ENCODE measurements at places on chromosomes 1 and 21.
A peak's percentile ranks its signal among the peaks of the same experiment; 100 is the strongest.

- no peak for DNase-seq
These were observed 30.3 kb upstream of the TRAPPC10 start for GRCh38 chr21:43981871-43982210.

DNA sequence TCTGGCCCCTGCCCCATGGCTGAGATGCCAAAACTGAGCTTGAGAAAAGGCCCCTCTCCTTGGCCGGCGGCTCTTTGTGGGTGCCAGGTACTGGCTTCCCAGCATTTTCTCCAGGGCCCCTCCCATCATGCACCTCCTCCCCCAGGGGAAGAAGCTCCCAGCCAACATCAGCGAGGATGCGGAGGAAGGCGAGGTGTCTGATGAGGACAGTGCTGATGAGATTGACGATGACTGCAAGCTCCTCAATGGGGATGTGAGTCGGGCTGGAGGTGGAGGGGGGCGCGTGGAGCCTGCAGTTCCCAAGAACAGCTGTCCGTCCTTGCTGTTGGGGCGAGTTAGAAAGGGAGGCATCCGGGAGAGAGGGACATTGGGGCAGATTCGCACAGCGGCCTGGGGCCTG is 13.5 kb downstream of the PLCH2 start:
- DNase-seq: no peak

DNA sequence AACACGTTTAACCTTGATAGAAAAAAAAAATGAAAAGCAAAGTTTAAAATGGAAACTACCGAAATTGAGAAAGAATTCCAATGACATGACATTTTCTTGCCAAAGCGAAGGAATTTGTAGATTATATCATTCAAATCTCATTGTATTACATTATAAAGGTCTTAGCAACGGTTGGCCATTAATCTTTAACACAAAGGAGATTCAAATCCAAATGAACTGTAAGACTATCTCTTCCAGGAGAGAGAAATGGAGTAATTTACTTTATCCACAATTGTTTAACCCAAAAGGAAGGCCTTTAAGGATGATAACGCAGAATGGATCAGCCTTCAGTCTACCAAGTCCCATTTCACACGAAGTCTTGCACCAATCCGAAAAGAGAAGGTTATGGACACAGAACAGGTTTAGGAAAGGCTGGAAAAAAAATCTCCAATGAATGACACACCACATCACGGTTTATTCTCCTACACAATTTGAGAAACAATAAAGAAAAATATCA is 1.5 kb downstream of the ENAH start:
- DNase-seq: no peak

DNA sequence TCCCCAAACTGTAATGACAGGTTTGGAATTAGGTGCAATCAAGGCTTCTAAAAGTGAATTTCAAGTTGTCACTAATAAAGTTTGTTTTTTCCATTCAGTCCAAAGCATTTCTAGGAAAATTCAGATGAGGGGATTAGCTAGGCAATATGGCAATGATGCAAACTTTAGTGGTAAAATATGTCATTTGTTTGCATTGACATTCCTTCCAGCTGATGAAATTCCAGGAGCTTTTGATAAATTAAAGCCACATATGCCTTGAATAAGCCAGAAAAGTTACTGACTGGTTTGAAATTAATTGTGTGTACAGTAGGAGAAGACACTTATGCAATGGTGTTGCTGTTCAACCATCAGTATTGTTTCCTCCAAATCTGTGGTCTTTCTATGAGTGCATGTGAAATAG is 57.8 kb downstream of the MROH9 start:
- DNase-seq: no peak

DNA sequence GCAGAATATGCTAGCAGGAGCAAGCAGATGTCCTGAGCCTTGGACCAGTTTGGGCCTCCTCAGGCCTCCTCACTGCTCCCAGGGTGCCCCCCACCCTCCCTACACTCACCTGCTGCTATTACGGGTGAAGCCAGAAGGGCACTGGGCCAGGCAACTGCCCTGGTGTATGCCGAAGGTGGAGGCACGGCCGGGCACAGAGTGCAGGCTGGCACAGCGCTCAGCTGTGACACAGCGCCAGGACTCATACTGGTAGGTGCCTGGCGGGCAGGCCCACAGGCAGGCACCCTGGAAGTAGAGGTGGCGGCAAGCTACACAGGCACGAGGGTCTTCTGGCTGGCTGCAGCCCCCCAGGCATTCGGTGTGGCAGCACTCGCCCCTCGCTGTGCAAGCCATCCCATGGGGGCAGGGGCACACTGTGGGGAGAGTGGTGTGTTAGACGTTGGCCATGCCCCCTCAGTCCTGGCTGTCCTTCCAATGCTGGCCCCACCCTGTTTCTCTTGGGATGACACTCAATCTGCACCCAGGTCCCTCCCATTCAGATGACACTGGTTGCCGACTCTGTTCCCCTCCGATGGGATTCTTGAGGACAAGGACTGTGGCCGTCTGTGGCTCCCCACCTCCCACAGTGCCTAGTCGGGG is 7.0 kb downstream of the INSRR start:
- no peak for DNase-seq

GRCh38 chr21:37871121-37871862 is 45.0 kb downstream of the KCNJ6 start:
- DNase-seq: peak; percentile 61

DNA sequence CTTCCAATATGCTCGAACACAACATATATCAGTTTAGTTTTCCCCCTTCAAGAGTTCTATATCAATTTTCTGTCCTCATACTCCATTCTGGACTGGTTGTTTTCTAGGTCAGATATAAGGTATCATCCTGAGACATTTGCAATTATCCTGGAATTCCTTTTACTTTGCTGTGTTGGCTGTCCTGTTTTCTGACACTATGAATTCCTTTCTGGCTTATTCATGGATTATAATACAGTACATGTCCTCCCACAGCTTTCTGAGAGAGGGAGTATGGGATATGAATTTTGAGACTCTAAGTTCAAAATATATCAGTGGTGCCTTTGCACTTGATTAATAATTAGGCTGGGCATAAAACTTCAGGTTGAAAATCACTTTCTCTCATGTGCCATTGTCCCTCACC is 11.9 kb downstream of the PHTF1 start:
- no peak for DNase-seq

DNA sequence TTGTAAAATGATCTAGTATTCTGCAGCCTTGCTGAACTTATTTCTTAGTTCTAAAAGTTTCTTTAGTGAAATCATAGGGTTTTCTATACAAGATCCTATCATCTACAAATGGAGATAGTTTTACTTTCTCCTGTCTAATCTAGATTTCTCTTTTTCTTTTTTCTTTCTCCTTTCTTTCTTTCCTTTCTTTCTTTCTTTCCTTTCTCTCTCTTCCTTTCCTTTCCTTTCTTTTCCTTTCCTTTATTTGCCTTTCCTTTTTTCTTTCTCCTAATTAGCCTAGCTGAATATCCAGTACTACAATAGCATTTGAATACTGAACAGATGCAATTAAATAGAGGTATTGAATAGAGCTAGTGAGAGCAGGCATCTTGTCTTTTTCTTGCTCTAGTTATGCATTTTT is 186.6 kb upstream of the SPAG17 start:
- no peak for DNase-seq

GRCh38 chr1:215636258-215636965 is 69.3 kb downstream of the KCTD3 start:
- peak; percentile 52 for DNase-seq

DNA sequence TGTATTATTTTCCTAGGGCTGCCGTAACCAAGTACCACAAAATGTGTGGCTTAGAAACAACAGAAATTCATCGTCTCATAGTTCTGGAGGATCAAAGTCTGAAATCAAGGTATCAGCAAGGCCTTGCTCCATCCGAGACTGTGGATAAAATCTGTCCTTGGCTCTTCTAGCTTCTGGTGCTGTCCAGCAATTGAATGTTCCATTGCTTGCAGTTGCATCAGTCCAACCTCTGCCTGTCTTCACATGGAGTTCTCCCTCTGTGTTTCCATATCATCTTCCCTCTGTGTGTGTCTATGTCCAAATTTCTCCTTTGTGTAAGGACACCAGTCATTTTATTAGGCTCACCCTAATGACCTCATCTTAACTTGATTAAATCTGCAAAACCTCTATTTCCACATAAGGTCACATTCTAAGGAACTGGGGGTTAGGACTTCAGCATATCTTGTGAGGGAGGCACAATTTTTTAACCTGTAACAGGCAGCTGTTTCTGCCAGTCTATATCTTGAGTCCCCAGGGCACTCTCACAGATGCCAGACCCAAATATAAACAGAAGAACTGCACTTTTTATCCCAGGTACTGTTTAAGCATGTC is 84.2 kb downstream of the ERG start:
- no peak for DNase-seq

- no peak for DNase-seq
These were observed 195.2 kb upstream of the CHODL start for GRCh38 chr21:18049461-18049860.

DNA sequence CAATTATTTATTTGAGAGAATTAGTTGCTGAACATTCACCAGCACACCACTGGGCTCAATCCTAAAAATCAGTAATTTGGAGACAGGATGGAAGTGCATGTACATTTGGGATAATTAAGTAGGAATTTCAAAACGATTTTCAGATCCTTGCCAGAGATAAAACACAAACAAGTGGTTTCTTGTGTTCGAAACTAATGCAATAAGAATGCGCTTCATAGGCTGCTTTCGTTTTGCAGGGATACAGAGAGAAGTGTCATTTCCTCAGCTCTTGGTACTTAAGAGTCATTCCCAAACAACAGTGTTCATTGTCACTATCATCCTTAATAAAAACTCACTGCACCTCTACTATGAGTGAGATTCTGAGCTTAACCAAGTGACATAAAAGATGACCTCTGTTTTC is 20.6 kb upstream of the USP24 start:
- no peak for DNase-seq

GRCh38 chr1:94669198-94669597 is 127.6 kb upstream of the F3 start:
- DNase-seq: no peak

GRCh38 chr1:234065794-234066447 is 161.4 kb downstream of the SLC35F3 start:
- DNase-seq: peak; percentile 63

DNA sequence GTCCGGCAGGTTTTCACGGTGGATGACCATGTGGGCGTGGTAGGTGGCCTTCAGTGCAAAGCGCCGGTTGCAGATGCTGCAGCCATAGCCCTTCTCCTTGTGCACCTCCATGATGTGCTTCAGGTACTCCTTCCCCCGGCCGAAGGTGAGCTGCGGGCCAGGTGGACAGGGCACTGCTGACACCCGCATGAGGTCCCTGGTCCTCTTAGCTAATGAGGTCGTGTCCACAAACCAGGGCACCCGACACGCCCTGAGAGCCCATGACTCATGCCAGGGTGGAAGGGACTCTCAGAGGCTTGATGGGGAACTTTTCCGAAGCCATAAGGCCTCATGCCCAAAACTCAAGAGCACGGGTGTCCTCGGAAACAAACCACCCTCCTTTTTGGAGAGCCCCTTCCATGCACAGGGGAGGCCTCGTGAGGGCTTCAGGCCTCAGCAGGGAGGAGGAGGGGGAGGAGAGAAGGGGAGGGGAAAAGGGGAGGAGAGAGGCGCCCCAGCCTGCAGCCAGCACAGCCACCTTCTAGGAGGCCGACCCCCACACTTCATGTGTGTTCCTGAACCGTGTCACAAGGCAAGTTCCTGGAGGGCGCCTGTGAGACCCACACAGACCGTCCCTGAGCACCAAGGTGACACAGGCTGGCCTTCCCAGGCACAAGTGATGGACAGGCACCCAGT is 54.4 kb upstream of the RIPK4 start:
- no peak for DNase-seq

DNA sequence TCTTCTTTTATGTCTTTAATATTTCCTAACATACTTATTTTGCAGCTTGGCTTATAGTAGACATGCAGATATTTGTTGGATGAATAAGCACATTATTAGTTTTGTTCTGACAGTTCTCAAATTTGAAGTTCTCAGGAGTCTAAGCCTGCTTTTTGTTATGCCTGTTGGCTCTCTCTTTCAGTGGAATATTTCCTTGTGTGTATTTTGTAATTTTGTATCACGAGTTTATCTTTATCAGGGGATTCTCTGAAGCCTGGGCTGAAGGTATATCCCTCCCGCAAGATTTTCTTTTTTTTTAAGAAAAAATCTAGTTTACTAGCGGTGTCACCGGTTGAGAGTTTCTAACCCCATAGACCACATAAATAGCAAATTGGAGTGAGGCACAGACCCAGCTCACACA is 105.9 kb downstream of the RGL1 start:
- DNase-seq: peak; percentile 38
